T1000 (cell line): ENCODE measurements at places on chromosomes 2 and 18.
A peak's percentile ranks its signal among the peaks of the same experiment; 100 is the strongest.

DNA sequence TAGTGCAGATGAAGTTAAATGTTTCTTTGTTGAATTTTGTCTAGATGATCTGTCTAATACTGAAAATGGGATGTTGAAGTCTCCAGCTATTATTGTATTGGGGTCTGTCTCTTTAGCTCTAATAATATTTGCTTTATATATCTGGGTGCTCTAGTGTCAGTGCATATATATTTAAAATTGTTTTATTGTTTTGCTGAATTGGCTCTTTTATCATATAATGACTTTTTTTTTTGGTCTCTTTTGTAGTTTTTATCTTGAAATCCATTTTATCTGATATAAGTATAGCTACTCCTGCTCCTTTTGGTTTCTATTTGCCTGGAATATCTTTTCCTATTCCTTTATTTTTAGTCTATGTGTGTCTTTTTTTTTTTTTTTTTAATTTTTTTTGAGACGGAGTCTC, 79.2 kb downstream of the COMMD1 start:
- DNase-seq: no peak

DNA sequence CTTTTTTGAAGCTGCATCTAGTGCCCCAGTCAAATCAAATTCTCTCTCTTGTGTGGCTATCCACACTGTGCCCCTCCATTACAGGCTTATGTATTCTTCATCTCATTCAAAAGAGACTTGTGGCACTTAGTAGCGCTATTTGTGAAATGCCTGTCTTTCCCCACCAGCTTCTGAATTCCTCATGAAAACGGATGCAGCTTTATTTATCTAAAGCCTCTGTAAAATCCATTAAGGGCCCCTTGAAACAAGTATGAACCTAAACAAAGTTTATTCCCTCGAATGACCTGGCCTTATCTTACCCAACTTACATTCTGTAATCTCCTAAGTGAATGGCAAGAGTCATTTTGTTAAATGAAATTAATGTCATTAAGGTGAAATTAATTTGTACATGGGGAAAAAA, 417.4 kb upstream of the PIK3C3 start:
- DNase-seq: no peak

DNA sequence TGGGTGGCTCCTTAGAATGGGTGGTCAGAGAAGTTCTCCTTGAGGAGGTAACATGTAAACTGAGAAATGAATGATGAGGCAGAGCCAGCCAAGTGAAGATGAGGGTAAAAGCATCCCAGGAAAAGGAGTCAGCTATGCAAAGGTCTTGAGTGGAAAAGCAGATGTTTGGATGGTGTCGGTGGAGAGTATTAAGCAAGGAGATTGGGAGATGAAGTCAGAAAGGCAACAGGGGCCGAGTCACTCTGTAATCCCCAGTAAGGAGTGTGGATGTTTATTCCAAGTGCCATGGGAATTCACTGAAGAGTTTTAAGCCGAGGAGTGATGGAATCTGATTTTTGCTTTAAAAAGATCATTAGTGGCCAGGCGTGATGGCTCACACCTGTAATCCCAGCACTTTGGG, 3.4 kb upstream of the STAMBP start:
- no peak for DNase-seq

DNA sequence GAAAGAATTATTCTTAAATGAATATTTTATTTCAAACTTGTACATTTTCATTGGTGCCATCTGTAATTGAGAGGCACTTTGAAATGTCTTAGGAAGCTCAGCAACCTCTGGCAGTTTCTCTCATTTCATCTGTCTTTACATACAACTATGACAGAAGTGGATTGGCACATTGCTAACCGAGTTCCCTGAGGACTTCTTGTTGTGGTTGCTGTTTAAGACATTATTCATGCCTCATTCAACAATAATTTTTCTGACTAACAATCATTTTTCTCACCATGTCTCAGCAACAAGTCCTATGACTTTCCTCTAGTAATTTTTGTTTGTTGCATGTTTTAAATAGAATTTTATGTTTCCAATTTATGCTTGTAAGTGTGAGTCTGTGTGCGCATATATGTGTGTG, 284.0 kb upstream of the CWC22 start:
- DNase-seq: no peak

DNA sequence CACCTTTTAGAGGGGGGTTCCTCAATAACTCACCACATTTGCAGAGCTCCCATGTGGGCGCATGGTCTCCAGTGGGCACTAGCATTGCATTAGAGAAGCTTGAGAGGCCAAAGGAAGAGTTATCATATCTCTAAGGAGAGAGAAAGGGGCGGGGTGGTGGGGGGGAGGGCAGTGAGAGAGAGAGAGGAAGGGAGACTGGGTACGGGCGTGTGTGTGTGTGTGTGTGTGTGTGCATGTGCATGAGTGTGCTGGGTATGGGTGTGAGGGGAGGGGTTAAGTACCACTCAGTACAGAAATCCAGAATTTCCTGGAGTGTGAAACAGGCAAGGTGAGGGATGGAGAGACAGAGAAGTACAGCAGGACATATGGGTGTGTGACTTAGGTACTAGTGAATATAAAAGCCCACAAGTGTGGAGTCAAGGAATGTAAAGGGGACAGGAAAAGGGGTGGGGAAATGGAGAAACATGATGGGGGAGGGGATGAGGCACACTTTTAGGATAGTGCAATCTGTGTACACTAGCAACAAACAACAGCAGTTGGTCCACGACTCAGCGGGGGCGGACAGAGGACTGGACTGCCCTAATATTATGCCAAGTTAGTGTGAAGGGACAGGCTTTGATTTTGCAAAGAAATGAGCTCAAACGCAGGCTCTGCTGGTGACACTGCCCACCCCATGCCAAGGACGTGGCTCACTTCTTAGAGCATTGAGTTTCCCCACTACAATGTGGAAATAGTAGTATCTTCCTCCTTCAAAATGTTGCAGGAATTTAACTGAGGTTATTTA, 91.3 kb downstream of the SPRED2 start:
- DNase-seq: no peak

DNA sequence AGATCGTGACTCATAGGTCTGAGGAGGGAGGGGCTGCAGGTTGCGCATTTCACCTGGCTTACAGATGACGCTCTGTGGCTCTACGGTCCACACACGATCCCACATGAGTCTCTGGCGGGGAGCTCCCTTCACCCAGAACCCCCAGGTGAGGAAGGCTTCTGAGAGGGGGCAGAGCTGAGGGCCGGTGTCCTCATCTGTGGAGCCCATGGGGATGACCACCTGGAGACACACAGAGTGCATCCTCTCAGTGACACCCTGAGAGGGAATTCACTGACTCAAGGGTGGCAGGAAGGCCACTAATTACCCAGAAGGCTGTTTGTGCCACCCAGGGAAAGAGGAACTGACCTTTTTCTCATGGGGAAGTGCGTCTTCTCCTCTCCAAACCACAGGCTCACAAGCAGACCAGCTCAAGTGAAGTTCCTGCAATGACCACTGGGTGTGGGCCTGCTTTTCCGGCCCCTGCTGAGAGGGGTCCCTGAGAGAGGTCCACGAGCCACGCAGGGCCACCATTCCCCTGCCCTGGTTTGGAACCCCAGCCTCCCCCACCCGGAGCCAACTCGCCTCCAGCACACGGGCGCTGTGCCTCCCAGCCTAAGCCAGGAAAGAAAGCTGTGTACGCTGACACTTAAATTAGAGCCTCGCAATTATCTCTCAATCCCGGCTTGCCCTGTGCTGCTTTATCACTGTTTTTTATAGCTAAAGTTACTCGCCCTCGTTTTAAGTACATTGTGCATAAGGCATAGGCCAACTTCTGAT, 114.1 kb downstream of the BCL11A start:
- no peak for DNase-seq

- peak; percentile 59 for DNase-seq
Measured at GRCh38 chr18:23437357-23438045, 15.6 kb upstream of the RIOK3 start.

GRCh38 chr2:26927221-26927620, 43.2 kb upstream of the MAPRE3 start:
- DNase-seq: no peak

DNA sequence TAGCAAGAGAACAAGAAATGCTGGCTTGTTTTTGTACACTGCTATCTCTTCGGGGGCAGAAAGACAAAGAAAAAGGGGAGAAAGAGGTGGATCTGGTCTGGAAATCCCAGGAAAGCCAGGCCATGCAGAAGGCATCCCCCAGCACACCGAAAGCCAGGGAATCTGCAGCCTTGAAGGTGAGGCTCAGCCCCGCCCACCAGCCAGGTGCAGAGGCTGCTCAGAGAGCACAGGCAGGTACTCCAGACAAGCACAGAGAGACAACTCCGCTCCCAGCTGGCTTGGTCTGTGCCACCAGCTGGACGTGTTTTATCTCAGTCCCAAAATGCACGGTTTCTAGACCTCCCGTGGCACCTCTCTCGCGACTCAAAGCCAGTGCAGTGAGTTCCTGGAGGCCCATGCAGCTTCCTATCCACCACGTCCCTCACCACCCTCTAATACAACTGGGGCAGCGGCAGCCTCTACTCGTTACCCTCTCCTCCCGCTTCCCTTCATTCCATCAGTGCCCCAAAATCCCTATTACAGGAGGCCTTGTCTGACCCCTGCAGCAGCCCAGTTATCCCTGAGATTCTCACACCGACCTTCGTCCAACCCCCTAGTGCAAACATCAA, 62.8 kb downstream of the HDAC4 start:
- no peak for DNase-seq

- DNase-seq: no peak
Measured at GRCh38 chr2:22901471-22902179, 483.4 kb upstream of the KLHL29 start.

- DNase-seq: no peak
Measured at GRCh38 chr2:45220227-45220626, 211.0 kb upstream of the SIX2 start.

DNA sequence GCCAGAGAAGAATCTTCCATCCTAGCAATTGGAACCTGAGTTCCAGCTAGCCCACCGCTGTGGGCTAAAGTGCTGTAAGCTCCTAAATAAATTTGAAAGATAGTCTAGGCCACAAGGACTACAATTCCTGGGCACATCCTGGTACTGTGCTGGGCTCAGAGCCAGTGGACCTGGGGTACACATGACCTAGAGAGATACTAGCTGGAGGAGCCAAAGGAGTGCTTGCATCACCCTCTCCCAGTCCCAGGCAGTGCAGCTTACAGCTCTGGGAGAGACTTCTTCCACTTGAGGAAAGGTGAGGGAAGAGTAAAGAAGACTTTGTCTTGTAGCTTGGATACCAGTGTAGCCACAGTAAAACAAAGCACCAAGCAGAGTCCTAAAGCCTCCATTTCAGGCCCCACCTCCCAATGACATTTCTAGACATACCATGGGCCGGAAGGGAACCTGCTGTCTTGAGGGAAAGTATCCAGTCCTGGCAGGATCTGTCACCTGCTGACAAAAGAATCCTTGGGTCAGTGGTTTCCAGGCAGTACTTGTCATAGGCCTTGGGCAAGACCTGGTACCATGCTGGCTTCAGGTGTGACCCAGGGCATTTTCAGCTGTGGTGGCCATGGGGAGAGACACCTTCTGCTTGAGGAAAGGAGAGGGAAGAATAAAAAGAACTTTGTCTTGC, 89.5 kb downstream of the TMEM185B start:
- DNase-seq: no peak

- no peak for DNase-seq
Measured at GRCh38 chr18:25862881-25863600, 227.4 kb downstream of the SS18 start.

- peak; percentile 19 for DNase-seq
Measured at GRCh38 chr18:58362027-58362575, 266.8 kb downstream of the ALPK2 start.

DNA sequence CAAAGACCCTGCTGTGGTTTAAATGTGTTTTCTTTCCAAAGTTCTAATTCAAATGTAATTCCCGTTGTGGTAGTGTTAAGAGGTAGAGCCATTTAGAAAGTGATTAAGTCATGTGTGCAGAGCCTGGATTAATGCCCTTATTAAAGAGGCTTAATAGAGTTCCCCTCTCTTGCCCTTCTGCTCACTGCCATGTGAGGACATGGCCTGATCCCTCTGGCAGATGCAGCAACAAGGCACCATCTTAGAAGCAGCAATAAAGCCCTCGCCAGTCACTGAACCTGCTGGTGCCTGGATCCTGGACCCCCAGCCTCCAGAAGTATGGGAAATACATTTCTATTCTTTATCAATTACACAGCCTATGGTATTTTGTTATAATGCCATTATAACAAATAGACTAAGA, 485.2 kb downstream of the DCDC2C start:
- no peak for DNase-seq

GRCh38 chr18:49967171-49967570, 153.8 kb upstream of the ACAA2 start:
- DNase-seq: no peak

DNA sequence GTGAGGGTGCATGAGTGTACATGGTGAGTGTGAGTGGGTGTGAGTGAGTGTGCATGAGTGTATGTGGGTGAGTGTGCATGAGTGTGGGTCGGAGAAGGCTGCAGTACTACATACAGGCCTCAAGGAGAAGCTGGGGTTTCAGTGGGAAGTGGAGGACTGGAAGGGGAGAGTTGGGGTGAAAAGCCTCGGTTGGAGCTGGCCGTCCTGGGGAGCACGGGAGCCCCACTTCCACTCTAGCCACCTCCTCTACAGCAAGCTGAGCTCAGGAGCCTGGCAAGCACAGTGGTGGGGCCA, 68.7 kb upstream of the HPCAL1 start:
- DNase-seq: no peak

DNA sequence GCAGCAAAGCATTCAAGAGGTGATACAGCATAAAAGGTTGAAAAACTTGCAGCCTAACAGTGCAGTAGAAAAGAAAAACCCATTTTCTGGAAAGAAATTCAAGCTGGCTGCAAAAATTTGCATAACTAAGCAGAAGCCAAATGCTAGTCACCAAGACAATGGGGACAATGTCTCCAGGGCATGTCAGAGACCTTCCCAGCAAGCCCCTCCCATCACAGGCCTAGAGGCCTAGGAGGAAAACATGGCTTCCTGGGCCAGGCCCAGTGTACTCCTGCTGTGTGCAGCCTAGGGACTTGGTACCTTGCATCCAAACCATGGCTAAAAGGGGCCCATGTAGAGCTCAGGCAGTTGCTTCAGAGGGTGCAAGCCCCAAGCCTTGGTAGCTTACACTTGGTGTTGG, 405.1 kb upstream of the CYRIA start:
- no peak for DNase-seq

DNA sequence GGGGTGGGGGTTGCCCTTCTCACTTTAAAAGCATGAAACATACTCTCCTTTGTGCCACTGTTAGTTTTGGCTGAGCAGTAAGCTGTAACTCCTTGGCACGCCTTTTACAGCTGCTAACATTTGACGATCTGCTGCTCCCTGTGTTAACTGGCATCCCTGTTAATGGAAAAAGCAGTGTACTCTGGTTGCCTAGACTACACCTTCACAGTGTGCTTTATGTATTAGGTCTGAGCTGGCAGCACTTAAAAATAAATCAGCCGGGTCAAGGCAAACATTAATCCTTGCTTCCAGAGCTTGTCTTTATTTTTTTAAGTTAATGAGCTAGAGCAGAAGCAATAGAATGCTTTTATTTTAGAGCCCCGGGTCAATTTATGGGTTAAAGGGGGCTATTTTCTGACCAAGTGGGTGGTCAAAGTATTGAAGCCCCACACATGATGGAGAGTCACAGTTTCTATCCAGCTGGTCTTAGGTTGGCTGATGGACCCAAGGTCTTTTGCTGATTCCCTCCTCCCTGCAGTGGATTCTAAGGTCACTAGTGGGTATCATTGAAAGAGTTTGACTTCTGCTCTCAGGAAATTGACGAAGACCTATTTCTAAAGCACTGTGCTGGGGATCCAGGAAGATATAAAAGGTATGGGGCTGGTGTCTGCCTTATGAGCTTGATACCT, 54.5 kb downstream of the CFAP221 start:
- DNase-seq: no peak
